DMS 273 treated with DMSO at 0.1 percent for 48 hours (cell line): ENCODE measurements at places on chromosomes 3 and 15.

DNA sequence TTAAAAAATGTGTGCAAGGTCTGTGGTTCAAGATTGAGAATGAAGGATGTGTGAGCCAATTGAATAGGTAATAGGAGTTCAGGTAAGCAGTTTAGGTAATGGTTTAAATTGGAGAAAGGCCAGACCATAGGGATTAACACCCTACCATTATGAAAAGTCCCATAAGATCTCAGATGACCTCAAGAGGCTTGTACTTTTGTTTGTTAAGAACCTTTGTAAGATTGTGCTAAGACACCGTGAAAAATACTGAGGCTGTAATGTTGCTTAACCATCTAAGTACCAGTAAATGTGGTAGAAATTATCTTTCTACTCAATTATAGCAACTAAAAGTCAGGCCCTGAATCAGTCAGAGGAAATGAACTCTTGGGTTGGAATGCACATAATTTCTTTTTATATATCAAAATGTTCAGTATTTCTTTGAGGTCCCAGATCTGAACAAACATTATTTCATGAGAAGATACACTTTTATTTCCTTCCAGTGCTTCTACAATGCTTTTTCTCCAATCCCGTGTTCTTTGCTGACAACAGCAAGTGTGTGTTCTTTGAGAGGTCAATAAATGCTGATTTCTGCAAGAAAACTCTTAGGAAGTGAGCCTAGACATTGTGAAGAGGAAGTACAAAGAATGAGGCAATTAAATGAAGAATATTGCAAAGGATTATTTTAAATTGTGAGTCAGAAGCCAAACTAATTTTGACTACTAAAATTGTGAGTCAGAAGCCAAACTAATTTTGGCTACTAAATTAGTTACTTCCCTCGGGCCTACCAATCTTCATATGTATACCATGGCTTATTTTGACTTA is 66.4 kb downstream of the TCF12 start:
- no peak for DNase-seq

GRCh38 chr3:141643796-141644195 is 94.3 kb upstream of the RNF7 start:
- DNase-seq: no peak

DNA sequence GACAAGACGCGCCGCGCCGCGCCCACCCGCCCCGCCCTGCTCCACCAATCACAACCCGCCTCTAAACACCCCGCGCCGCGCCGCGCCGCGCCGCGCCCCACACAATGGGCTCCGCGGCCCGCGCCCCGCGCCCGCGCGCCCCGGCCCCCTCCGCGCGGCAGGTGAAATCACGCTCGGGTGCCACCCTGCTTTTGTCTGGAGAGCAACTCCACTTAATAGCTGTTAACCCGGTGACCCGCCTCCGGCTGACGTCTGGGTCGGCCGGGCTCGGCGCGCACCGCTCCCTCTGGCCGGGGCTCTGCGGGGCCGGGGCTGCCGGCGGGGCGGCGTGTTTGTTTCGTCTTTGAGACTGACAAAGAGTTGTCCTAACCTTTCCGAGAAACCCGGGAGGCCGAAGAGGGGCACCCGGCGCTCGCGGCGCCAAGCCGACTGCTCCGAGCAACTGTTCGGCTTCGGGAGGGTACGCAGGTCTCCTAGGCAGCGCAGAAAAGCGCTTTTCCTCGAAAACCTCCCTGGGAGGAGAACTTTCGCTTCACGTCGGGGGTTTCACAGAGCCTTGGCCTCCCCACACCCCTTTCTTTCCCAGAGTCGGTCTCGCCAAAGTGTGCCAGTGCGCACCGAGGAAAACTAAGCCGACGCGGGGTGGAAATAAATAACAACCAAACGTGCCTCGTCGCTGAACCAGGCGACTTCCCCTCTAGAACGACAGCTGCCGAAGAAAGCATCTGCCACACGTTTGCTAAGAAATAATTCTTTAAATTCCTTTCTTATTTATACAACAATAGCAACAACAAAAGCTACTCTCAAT is 518.4 kb downstream of the FOXP1 start:
- DNase-seq: no peak

- no peak for DNase-seq
These were observed 51.5 kb upstream of the CDV3 start for GRCh38 chr3:133521946-133522345.

DNA sequence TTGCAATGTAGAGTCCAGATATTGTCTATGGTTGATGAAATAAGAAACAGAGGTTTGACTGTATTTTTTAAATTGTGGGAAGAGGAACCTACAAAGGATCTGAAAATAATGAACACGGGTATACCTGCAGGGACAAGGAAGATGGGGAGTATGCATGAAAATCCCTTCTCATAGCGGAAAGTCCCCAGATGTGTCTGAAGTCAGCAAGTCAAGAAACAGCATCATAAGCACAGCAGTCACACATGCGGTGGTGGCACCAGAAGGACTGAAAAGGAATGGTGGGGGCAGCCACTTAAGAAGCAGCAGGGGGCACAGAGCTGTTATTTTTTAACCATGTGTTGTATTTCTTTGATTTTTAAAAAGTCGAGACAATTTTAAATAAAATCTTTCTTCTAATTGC is 4.7 kb downstream of the MRPS11 start:
- DNase-seq: no peak

- DNase-seq: no peak
These were observed 89.5 kb upstream of the ATP2B2 start for GRCh38 chr3:10594915-10595314.
